Stimulated activated CD4-positive, alpha-beta T cell treated with anti-CD3 and anti-CD28 coated beads, Interleukin-4, amount 100 ng/mL, for 4 hours (primary cell): ENCODE measurements at places on chromosomes 5 and 9.

GRCh38 chr9:95386843-95387242 is 69.3 kb upstream of the FANCC start:
- no peak for DNase-seq

GRCh38 chr9:111836311-111836710 is 41.6 kb upstream of the SHOC1 start:
- no peak for DNase-seq

GRCh38 chr9:136921307-136921706 is 23.2 kb downstream of the FBXW5 start:
- DNase-seq, result no peak

GRCh38 chr5:108753877-108754276 is 6.2 kb downstream of the FER start:
- DNase-seq, result no peak

DNA sequence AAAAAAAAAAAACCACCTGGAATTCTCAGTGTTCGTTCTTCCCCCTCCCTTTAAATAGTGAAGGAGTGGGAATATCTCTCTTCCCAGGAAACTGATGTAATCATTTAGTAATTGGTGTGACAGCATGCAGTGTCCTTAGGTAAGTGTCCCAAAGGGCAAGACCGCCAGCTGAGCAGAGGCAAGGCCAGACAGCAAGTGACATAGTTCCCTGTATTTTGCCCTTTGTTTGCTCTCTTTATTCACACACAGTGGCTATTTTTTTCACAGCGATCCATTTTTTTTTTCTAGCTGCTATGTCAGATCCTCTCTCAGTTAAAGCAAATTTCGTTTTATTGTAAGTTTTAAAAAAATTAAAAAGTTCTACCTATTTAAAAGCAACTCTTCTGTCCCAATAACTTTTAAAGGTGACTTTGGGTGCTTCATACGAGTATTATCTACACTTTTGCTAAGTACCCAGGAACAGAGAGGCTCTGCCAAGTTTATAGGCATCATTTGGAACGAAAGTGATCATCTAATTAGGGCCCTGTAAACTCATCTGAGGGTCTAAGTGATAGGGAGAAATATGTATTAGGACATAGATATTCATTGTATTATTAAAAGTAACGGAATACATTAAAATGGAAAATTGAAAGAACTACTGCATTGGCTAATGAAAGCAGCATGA is 98.2 kb upstream of the ALDH1A1 start:
- no peak for DNase-seq

DNA sequence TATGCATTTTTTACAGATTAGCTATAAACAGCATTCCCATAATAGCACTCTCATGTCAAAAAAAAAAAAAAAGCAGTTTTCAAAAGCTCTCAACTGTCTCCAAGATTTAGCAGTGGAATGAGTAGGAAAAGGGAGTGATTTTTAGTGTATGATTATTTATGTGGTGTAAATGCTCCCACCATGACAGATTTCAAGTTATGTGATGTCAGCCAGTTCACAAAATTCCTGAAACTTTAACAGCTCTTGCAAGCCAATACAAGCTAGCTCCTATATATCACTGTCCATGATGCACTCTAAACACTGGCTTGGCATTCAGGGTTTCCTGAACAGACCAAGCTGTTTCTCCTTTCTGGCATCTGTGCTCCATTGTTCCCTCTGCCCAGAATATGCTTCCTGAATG is 7.9 kb upstream of the ANKDD1B start:
- DNase-seq, result no peak

DNA sequence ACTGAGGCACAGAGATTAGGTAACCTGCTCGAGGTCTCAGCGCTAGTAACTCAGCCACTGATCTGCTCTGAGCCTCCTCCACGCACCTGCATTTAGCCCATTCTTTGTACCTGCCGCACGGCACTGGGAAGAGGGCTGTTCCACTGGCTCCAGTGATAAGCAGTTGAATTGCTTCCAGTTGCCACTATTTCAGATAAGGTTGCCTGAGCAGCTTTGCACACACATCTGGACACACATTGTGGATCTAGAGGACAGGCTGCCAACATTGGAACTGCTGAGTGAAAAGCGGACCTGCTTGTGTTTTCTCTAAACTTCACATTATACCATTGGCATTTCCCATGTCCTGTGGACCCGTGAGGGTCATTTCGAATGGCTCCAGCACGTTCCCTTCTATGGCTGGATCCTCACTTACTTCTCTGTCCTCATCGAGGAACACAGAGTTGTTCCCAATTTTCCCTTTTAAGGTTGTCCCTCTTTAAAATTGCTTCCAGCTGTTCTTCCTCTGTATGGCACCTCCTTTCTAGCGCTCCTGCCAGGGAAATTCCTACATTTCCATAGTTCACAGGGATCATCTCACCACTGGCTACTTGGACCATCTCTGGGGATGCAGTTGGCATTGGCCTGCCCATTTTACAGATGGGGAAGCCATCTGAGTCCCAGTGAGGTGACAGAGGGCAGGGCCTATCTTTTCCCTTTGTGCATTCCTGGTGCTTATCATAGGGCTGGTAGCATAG is 45.9 kb upstream of the RPL26L1 start:
- no peak for DNase-seq

GRCh38 chr5:145225529-145225928 is 609.6 kb downstream of the PRELID2 start:
- DNase-seq, result no peak

DNA sequence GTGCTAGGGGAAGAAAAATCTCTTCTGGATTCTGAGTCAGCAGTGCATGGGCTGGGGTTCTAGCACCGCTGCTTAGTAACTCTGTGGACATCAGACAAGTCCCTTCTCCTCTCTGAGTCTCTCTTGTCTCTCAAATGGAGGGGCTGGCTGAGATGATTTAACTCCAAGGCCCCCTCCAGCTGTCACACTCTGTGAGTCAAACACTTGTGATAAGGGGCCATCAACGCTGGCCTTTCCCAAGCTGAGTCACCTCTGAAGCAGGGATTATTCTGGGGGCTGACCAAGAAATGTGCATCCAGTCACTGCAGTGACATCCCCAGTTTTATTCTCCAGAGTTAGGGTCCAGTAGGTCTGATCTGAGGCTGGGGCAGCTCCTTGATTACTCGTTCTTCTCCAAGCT is 110.4 kb upstream of the ZNF462 start:
- DNase-seq, result no peak

GRCh38 chr5:139644001-139644456 is 4.1 kb upstream of the CXXC5 start:
- no peak for DNase-seq

- DNase-seq, result no peak
These were observed 5.7 kb downstream of the WHRN start for GRCh38 chr9:114499528-114499927.

- DNase-seq, result no peak
These were observed 148.1 kb downstream of the PARP8 start for GRCh38 chr5:50814556-50814955.

GRCh38 chr5:132283423-132284043 is 10.7 kb upstream of the SLC22A4 start:
- no peak for DNase-seq

- DNase-seq, result no peak
These were observed 707 bp downstream of the GTF3C5 start for GRCh38 chr9:133031496-133031911.

DNA sequence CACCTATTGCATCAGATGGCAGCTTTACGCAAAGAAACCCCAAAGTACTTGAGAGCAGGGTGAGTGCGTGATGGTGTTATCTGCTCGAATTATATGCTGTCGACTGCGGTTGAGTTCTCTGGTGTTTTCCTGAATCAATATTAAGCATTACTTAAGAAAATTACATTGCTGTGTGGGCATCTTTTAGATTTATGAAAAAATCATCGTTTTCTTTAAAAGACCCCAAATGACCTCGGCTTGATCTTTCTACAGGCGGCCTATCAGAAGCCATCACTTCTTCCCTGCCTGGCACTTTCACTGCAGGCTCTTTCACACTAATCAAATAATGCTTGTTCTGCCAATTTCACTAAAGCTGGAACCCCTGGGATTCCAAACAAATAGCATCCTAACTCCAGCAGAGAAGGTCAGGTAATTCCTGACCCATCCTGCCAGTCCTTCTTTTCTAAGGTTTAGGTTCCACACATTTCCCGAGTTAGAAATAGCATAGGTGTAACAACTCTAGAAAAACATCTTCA is 1.7 kb downstream of the UBE2QL1 start:
- DNase-seq, result no peak

DNA sequence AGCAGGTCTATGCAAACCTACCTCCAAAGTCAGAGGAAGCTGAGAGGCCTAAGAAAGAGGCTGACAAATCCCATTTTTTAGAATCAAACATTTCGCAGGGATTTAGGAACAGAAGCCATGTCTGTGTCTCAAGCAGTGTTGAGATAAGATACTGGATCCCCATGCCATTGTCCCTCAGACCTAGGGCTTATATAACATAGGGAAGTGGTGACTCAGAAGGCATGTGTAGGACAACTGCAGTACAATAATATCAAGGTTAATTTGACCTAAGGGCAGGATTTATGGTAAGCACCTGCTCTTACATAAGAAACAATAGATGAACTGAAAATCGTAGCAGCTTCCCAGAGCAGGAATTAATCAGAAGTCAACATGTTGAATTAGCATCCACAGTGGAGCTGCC is 459.4 kb downstream of the ANXA1 start:
- DNase-seq, result no peak

GRCh38 chr5:170183816-170184687 is 48.7 kb upstream of the C5orf58 start:
- DNase-seq, result peak; percentile 6

DNA sequence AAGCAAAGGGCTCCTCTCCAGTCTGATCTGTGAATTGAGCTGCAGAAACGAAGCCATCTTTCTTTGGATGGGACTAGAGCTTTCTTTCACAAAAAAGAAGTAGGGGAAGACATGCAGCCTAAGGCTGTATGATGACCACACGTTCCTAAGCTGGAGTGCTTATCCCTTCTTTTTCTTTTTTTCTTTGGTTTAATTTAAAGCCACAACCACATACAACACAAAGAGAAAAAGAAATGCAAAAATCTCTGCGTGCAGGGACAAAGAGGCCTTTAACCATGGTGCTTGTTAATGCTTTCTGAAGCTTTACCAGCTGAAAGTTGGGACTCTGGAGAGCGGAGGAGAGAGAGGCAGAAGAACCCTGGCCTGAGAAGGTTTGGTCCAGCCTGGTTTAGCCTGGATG is 82.1 kb downstream of the PIK3R1 start:
- no peak for DNase-seq

DNA sequence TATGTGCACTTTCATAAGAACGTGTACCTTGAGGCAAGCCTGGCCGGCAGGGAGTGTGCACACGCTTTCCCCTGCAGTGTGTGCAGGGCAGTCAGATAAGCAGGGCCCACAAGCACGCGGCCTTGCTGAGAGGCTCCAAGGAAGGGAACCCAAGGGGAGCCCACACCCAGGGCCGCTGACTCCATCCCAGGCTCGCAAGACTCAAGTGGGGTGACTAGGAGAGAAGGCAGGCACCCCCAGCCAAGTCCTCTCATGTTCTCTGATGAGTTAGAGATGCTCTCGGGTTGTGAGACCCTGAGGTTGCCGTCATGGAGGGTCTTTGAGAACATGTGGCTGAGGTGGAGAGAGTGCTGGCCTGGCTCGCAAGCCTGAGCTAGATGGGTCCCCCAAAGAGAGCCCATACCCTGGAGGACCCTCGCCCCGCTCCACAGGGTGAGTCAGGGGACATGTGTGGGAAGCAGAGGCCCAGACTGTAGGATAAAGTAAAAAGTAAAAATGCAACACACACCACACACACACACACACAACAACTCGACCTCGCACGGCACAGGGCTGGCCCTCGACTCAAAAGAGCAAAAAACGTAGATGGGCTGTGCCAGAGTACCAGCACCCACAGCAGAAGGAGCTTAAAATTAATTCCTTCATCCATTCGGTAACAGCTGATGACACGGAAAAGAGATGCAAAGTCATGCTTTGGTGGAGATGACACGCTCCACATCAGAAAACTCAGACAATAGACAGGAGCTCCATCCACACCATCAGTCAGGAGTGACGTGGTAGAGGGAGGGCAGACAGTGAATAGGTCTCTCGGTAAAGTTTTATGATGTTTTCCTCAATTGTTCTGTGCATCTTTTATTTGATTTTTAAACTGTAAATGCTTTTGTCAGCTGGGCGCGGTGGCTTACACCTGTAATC is 54.8 kb upstream of the NKD2 start:
- DNase-seq, result no peak

DNA sequence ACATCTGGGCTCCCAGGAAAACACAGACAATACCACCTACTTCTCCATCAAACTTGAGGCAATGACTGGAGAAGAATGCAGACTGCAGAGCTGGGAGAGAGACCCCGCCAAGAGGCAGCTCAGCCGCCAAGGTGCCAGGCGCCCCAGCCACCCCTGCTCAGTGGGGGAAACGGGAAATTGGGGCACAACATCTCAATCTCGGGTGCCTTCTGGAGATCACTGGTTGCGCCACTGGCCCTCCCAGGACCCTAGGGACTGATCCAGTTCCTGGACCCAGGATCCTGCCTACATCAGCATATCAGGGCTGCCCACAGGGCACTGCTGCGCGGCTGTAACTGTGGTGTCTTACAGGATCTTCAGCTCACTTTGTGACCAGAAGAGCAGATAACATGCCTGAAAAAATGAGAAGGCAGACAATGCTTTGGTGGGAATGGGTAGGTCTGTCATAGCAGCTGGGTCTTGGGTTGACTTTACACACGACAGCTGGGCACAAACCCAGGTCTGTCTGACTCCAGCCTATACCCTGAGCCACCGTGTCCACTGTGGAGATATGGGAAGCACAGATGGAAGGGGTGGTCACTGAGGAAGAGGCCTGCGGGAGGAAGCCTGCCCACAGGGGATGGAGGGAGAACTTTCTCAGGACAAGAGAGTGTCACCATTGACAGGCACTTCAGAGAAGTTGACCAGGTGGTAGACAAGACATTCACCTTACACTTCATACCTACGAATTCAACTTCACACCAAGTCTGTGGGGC is 135.2 kb upstream of the RAPGEF1 start:
- no peak for DNase-seq

GRCh38 chr5:71912021-71912420 is 192.9 kb downstream of the CARTPT start:
- no peak for DNase-seq

GRCh38 chr5:133311176-133311575 is 259.4 kb downstream of the HSPA4 start:
- no peak for DNase-seq

DNA sequence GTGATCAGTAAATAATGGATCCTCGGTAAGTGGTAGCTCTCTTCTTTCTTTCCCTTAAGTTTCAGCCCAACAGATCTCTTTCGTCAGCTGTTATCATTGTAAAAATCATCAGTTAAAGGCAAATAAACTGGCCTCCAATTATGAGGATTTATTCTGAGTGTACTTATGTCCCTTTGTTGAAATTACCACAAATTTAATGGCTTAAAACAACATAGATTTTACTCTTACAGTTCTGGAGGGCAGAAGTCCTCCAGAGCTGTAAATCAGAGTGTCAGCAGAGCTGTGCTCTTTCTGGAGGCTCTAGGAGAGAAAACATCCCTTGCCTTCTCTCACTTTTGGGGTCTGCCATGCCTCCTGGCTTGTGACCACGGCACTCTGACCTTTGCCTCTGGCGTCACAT is 104.6 kb downstream of the INSYN2B start:
- no peak for DNase-seq

- no peak for DNase-seq
These were observed 128.1 kb downstream of the GADD45G start for GRCh38 chr9:89732939-89733324.

- DNase-seq, result no peak
These were observed 331.3 kb upstream of the CCNG1 start for GRCh38 chr5:163106098-163106497.
